Adipocyte (in vitro differentiated cells): ENCODE measurements at places on chromosomes 2 and 18.

- no peak for DNase-seq
Observed at GRCh38 chr2:195202163-195202845, 454.7 kb upstream of the SLC39A10 start.

- DNase-seq, result no peak
Observed at GRCh38 chr2:5287558-5288334, 404.4 kb upstream of the SOX11 start.

DNA sequence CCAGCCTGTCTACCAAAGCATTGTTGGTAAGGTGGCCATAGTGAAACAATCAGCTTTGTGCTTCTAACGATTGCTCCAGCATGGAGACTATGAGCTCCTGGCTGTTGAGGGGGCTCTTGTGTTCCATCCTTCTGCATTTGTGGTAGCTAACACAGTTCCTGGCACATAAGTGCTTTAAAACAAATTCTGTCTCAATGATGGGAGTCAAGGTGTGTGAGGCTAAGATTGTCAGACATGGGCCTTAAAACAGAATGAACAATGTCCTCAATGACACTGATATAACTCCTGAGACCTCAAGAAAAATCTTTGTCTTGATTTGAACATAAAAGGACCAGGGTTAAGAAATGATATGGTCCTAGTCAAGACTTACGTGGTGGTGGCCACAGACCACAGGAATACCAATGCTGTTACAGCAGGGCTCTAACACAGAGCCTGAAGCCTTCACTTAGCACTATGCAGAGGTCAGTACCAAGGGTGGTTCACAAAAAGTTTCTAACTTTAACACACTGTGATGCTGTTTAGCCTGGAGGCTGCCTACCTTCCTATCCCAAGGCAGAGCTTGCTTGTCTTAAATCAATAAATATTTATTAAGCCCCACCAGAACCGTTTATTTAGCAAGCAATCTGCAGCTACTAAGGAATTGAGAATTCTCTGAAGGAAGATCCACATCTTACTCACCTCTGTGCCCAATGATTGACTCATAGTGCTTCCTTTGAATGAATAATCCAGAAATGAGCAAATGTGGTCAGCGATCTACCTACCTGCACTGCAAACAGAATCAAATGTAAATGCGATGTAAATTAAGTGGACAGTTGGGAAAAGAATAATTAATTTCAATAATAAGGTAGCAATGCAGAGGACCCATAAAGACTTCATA lies 35.1 kb downstream of the EVA1A start:
- no peak for DNase-seq

- DNase-seq, result no peak
Observed at GRCh38 chr2:68662466-68662865, 19.1 kb downstream of the PROKR1 start.

DNA sequence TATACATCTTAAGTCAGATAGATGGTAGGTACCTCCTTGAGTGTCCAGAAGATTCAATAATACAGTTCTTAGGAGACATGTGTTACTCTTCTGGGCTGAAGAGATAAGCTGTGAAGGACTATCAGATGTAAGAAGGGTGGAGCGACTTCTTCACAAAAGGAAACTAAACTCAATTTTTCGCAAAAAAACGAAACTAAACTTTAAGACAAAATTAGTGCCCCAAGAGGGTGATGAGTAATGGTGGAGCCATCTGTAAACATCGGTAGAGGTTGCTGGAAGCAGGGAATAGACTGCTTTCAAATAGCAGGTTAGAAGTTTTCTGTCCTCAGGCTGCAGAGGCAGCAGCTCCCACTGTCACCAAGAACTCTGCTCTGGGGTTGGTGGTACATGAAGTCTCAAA lies 111.6 kb upstream of the TACR1 start:
- peak; percentile 43 for DNase-seq

- no peak for DNase-seq
Observed at GRCh38 chr2:126639276-126639675, 16.7 kb upstream of the GYPC start.

- peak; percentile 98 for DNase-seq
Observed at GRCh38 chr2:43086451-43087221, 139.8 kb downstream of the ZFP36L2 start.

DNA sequence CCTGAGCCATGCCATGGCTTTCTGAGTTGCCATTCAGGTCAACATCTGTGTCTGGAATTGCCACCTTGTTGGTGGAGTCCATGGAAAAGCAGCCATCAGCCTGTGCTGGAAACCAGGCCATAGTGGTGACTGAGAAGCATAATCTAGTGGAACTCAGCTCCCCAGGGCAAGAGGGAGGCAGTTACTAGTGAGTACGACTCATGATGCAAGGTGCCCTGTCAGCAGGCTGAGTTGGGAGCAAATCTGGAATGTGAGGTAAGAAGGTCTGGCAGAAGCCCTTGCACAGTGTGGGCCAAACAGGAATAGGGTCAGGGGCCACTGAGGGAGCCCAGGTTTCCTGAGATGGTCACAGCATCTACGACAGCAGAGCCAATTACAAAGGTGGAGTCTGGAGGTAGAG lies 37.1 kb downstream of the SULT1C2 start:
- DNase-seq, result no peak

DNA sequence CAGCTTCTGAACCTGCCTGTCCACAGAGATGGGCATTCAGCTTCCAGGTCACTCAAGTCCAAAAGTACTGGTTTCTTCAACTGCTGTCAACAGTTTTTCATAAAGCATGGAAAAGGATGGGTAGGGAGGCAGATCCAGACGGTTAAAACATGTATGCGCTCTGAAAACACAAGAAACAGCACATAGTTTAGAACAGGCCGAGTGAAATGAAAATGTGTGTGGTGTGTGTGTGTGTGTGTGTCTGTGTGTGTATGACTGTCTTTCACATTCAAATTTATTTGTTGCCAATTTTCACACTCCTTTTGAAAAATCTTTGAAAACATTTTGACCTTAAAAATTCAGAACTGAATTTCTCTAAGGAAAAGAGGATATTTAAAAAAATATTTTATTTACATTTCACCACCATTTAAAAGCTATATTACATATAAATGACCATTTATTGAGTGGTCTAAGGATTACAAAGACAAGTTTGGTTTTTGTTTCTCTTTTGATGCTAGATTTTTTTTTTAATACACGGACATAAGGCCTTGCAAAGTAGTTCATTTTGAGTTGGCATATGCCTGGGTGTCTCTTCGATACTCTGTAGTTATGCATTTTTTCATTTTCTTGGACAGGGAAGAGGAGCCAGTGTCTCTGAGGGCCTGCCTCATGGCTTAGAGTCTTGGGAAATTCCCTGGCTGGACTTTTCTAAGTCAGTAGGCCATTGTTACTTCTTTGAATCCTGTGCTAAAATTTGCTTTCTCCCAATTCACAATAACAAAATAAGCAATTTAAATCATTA lies 30.0 kb upstream of the STK17B start:
- peak; percentile 35 for DNase-seq

- DNase-seq, result peak; percentile 98
Observed at GRCh38 chr2:222298311-222299150, at the start of gene PAX3. Gene PAX3, minus strand, starts transcription at chr2:222298998. Its CDS starts 383 bp downstream, at chr2:222298615.

DNA sequence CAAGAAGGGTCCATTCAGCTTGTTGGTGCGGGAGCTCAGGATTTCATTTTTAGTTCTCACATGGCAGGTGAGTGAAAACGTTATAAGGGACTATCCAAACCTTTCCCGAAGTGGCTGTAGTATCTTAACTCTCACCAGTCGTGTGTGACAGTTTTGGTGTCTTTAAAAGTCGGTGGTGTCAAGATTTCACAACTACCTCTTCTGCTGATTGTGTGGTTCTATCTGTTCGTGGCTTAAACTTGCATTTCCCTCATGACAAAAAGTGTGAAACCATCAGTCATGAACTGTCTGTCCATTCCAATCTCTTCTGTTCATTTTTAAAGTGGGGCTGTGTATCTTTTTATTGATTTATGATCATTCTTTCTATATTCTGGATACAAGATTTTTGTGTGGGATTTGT lies 3.8 kb upstream of the AQP12B start:
- DNase-seq, result no peak

DNA sequence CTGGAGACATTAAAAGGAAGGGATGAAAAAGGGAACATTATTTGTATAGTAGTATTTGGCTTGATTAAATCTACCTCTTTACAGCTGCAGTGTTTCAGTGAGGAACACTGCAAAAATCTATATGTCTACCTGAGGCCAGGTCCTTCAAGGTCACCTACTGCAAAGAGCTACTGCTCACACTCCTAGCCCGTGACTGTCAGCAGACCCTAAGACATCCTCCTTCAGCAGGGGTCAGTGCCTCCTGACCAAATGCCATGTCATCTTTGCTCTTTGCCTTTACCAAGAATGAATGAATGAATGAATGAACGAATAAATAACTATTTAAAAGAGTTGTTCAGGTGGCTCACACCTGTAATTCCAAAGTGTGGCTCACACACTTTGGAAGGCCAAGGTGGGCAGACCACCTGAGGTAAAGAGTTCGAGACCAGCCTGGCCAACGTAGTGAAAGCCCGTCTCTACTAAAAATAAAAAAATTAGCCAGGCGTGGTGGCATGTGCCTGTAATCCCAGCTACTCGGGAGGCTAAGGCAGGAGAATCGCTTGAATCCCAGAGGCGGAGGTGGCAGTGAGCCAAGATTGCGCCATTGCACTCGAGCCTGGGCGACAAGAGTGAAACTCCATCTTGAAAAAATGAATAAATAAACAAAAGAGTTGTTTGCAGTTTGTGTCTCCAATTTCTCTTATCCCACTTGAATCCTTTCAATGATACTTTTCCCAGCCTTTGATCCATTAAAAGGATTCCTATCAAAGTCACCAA lies 84.3 kb upstream of the GRB14 start:
- DNase-seq, result no peak

GRCh38 chr2:71100195-71100964 lies 29.6 kb downstream of the MCEE start:
- peak; percentile 59 for DNase-seq
